H9 (cell line): ENCODE measurements at places on chromosomes 5 and 9. TPM values are rescaled to one million over a fixed set of nuclear protein-coding genes. Genes with fewer than 3 reads are reported as not detected.
A peak's percentile ranks its signal among the peaks of the same experiment; 100 is the strongest.

- no peak for DNase-seq
Observed at GRCh38 chr5:130710596-130710995, 454.5 kb downstream of the HINT1 start.

DNA sequence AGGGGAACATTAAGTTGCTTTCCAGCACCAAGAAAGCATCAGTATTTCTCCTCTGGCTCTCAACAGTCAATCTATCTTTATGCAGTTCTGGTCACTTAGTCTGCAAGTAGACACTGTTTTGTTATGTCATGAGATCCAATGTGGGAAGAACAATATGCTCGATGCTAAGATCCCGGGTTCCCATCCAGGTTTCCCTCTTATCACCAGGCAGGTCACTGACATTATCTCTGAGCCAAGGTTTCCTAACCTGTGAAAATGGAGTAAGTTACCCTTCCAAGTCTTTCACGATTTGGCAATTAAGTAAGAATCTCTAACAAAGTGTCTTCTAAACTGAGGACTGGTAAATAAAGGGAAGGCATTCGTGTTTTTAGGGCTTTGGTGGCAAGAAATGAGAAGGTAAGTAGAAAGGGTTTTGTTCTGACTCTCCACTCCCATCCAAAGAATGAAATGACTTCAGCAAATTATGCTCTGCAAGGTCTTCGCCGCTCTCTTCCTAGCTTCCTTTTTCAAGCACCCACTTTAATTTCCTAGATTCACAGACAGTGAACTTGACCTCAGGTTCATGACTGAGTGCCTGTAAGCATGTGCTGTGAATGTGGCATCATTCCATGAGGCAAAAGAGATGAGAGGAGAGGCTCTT is 86.4 kb downstream of the DCP2 start:
- peak; percentile 7 for DNase-seq

- no peak for DNase-seq
Observed at GRCh38 chr9:72443855-72444254, 77.6 kb upstream of the TMC1 start.

- DNase-seq = no peak
Observed at GRCh38 chr5:1889321-1890065, 6.8 kb upstream of the IRX4 start.

GRCh38 chr9:75226403-75227139 is 138.3 kb downstream of the OSTF1 start:
- peak; percentile 34 for DNase-seq

DNA sequence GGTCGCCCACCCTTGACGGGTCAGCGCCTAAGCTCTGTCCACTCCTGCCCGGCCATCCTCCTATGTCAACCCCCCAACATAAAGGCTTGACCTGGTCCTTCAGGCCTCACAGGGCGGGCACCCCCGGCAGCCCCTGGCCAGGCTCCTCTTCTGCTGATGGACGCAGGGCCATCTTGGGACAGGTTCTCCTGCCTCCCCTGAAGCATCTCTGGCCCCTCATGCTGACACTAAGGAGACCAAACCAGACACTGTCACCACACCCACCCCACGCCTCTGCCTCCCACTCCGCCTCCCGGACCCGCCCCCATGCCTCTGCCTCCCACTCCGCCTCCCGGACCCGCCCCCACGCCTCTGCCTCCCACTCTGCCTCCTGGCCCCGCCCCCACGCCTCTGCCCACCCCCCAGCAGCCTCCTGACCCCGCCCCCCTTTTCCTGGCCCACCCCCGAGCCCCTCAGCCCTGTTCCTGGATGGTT is 6.8 kb downstream of the OBP2A start:
- DNase-seq = peak; percentile 63

GRCh38 chr5:73031839-73032238 is 76.0 kb downstream of the FCHO2 start:
- DNase-seq = no peak

Gene RPS23
- 2,916 and 2,922 TPM in 2 replicates for total RNA-seq

Gene HAND1
- not detected in 2 replicates for total RNA-seq

Gene CEL
- 3.6 and 4.0 TPM in 2 replicates for total RNA-seq

Gene SLC45A2
- not detected in 2 replicates for total RNA-seq
